ENCODE measurements at places on chromosomes 7 and 10.

DNA sequence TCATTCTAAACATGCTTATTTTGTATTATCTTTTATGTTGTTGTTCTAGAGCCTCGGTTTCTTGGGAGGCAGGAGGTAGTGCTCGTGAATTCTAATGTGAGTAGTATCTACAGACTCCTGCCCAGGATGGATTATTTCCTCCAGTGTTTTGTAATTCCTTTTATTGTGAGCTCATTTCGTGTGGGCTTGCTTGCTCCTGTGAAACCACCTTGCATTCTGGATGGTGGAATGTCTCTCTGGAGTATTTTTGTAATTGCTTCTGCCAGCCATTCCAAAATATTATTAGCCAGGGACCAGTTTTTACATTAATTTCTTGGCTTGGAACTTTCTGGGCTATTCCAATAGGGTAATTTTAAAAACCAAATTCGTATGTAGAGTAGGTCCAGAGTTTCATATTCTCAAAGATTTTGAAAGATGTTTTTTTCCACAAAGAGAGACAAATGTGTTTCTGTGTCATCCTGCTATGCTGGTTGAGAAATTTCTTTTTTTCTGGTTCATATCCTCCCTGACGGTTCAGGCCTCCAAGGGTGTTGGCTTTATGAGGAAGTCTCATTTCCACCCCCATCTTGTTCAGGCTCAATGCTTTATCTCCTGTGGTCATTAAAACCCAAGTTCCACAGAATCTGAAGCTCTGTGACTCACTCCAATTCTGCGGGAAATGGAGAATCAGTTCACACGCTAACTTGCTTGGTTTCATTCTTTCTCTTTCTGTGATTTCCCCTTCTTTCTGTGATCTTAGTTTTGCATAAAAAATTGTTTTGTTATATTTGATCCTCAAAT, 41.7 kb upstream of the CALD1 start:
- no peak for DNase-seq

DNA sequence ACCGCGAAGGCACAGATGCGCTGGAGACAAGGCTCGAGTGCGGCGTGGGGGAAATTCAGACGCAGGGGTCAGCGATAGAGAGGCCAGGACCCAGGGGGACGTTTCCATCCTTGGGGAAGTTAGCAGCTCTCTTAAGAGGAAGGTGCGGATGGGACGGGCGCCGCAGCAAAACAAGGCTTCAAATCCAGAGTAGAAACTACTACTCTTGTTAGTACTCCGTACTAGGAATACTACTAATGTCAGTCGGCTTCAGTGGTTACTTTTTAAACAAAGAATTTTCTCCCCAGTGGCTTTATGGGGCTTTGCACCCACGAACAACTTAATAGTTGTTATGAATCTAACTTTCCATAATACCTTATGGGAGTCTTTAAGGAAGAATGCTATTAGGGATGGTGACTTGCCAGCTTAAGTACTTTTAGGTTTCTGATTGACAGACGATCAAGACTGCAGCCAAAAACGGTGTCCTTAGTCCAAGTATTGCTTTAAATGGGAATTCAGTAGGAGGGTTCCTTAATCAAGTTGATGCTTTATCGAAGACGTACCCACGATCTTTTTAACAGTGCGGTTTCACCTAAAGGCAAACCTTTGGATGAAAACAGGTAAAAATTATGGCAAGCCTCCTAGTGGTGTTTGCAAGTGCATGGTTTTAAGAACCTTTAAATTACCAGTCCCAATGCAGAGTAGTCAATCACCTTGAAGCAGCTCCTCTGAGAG, 812 bp upstream of the IDE start:
- no peak for DNase-seq

DNA sequence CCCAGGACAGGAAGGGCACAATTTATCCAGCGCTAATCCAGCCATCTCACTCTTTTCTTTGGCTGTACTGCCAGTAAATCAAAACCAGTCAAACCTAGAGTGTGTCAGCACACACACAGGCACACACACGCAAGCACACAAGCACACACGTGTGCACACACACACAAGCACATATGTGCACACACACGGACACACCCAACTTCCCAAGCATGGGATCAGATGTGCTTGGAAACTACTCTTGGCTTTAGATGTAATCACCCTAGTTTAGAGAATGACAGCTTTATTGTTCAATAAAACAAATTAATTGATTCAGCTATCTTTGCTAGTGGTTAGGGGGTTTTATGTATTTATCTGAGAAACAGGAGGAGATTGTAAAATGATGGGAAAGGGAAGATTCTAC, 615.0 kb upstream of the MKI67 start:
- DNase-seq: no peak

GRCh38 chr10:7301006-7301778, 109.6 kb downstream of the SFMBT2 start:
- no peak for DNase-seq

DNA sequence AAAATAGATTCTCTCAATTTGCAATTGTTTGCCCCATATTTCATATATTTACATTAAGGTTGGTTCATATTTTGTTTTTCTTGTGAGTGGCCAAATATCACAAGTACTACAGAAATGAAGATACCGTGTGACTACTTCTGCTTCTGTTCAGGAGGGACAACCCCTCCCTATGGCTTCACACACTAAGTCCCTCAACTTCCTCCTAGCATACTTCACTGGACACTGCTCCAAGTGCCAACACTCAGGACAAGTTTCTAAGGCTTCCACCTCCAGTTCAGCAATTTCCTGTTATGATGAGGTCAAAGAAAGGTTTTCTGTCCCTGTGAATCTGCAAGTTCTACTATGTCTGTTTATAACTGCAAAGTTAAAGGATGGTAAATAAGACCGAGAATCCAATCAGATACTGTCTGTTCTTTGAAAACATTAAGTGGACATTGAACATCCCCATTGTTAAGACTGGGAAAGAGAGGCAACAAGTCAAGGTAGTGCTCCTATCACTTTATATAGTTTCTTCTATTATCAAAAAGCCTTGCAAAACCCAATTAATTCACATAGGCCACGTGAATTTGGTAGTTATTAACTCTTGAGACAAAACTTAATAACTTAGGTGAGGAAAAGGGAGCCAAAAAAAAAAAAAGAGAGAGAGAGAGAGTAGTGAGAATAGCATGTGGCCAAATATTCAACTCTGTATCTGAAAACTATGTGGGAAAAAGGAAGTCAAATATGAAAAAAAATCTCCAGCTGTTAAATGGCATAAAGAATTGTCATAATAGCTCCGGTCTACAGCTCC, 81.3 kb upstream of the DKK1 start:
- no peak for DNase-seq

DNA sequence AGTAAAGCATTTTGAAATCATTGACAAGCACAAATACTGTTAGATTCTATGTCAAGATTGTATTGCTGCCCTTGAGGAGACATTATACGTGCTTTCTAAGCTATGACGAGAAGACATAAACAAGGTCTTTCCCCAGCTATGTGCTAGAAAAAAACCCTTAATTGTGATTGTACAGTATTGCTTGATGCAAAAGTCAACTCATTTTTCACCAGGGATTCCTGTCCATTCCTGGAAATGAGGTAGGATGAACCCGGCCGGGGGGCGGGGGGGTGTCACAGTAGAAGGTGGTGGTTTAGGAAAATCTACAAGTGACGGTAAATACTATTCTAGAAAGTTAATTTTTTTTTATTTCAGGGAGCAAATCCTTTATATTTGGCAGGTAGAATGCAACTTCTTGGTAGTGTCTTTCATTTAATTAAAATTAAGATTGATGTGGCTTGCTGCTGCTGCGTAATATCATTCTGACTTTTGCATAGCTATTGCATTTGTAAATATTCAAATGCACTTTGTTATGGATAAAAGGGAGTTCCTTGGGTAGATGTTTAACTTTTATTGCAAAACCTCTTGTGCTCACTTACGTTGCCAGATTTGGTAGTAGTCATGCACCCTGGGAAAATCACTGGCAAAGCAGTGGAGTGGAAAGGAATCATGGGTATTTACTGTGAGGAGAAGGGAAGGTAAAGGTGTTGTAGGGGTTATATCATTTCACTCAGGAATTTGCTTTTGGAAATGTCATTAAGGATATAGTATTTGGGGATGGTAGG, 164.4 kb upstream of the PRPS1L1 start:
- no peak for DNase-seq

- no peak for DNase-seq
Measured at GRCh38 chr10:42864575-42864974, 82.0 kb downstream of the BMS1 start.
